ENCODE measurements at places on chromosomes 3 and 15.

DNA sequence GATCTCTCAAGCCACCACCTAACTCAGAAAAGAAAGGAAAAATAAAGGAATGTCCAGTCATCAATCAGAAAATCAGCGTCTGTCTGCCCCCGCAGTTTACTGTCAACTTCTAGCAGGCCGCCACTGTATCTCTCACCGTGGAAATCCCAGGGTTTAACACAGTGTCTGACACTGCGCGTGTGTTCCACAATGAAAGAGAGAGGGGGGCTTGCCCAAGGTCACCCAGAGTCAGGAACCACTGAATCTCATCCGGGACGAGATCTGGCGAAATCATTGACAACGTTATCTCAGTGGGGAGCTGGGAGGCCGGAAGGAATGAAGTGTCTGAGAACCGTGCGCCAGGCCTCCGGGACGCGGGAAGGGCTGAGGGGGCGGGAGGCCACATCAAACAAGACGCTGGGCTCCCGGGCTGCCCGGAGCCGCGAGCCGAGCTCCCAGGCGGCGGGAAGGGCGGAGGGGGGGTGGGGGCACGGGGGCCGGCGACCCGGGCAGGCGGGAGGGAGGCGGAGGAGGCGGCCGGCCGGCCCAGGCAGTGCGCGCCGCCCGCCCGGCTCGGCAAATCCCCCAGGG is 2.2 kb upstream of the HES1 start:
- DNase-seq = peak; percentile 79

GRCh38 chr15:83206526-83207008 is 1.1 kb downstream of the HDGFL3 start:
- peak; percentile 28 for DNase-seq

DNA sequence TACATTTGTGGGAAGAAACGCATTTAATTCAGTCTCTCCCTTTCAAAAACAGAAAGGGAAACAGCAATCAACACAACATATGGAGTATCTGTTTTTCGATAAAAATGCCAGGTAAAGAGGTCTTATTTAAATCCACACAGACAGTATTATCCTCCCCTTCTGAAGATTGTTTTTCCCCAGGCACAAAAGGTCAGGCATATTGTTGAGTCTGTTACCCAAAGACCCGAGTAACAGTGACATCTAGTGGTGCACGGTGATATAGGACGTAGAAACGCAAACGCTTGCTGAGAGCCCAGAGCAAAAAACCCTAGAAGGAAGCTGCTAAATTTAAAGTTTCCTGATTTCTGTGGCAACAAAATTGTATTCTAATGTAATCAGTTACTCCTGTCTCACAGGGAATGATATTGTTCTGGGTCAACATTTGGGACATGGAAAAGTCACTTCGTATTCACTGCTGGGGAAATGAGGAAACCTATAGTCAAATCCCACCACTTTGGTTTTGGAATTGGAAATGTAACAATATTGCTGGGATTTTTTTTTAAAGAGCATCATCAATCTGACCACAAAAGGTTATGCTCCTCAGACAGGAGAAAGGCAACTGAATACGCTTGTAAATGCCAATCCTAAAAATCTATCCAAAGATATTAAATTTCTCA is 312.7 kb upstream of the CCDC54 start:
- DNase-seq = peak; percentile 86

DNA sequence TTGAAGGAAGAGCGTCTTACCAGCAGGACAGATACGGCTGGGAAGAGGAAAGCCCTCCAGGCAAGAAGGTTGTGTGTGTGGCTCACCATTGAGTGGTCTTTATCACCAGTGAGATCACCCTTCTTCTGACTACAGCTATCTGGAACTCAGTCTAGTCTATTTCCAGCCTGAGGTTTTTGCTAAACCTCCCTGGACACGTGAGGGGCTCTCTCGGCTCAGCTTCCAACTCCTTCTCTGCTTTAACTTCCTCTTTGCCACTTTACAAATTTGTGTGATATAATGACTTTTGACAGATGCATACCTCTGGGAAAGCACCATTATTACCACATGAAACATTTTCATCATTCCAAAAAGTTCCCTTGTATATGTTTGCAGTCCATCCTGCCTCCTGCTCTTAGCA is 15.3 kb upstream of the ROPN1 start:
- no peak for DNase-seq

DNA sequence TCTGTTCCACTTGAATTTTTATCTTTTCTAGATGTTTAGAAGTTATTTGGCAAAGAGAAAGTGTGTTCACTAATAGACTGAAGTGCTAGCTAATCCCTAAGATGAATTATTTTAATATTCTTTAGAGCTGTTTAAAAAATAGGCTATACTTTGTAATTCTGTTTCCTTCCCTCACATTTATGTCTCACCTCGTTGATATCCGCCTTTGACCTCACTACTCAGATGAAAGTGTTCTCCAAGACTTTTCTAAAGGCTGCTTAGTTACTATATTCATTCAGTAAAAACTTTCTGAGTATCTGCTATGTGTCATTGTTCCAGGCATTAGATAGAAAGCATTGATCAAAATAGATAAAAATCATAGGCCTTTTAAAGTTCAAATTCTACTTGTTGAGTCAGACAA is 38.3 kb downstream of the HMG20A start:
- no peak for DNase-seq

DNA sequence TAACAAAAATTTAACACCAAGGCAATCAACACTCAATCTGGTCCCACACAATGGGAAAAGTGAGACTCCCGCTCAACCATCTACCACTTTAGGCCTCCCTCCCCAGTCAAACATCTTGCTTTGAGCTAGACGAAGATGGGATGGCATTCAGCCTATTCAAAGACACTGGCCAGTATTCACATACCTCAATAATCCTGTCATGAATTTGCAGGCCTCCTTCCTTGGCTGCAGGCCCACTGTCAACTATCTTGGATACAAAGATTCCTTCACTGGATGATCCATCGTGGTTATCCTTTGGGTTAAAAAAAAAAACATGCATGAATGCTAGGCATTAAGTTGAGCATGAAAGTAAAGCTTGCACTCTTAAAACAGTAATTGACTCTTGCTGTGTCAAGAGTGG is 22.6 kb downstream of the PDZRN3 start:
- DNase-seq = peak; percentile 65

DNA sequence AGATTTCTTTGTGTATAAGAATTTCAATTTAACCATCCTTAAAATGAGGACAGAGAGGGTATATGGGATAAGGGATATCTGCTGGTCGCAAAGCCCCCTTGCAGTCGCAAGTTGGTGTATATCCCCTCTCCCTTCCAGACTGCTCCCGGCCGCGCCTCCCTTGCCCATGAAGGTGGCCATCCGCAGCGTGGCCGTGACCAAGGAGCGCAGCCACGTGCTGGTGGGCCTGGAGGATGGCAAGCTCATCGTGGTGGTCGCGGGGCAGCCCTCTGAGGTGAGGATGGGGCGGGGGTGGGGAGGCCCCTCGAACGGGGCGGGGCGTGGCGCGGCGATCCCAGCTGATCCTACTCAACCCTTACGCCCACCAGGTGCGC is 29.4 kb downstream of the NBEAL2 start:
- DNase-seq = no peak

- DNase-seq = no peak
These were observed 82.3 kb upstream of the AGTR1 start for GRCh38 chr3:148615382-148615781.

DNA sequence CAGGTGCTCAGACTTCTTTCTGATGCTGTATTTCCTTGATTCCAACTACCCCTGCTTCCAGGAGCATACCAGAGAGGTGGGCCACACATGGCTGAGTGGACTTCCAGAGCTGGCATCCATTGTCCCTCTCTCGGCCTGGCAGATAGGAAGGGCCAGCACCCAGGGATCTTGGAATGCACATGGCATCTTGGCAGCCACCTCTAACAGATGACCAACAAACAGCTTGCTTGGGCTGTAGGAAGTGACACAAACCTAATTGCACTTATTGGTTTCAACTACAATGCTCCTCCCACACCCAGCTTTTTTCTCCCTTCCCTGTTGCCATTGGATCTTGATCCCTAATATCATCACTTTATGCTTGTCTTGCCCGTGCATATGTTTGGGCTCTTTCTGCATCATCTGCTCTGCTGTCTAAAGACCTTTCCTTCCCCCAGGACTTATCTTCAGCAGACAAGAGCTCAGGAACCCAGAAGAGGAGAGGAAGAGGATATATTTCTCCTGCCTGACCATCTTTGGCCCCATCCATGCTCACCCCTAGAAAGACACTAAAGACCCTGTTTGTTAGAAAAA is 294.6 kb downstream of the NTRK3 start:
- no peak for DNase-seq

GRCh38 chr15:69691307-69692015 is 238.8 kb downstream of the RPLP1 start:
- no peak for DNase-seq

DNA sequence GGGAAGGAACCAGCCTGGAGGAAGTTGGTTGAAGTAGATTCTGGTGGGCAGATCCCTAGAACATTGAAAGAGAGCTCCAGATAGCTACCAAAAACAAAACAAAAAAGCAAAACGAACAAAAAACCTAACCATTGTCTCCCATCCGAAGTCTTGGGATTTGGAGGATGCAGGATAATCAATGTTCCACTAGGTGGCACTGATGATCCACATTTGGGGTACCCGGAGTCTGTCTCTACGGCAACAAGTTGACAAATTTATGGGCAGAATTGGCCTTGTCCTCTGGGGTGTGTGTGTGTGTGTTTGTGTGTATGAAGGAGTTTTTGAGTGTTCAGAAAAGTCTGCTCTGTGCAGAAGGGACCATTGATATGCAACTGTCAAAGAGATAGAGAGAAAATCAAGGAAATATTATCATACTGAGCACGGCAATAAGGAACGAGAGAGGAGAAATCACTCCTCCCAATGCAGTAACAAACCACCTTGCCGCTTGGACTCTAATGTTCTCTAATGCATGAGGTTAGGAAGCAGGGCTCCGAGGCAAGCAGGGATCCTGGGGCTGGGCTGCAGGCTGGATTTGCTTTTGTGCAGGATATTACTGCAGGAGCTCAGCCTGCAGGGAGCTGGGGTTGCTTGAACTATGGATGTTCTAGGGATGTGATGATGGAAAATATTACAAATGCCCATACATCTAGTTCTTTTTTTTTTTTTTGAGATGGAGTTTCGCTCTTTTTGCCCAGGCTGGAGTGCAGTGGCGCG is 59.8 kb upstream of the KLHL25 start:
- peak; percentile 80 for DNase-seq

- DNase-seq = no peak
These were observed 48.2 kb upstream of the SKOR1 start for GRCh38 chr15:67777071-67777470.

GRCh38 chr3:61201071-61201470 is 50.2 kb downstream of the FHIT start:
- no peak for DNase-seq

DNA sequence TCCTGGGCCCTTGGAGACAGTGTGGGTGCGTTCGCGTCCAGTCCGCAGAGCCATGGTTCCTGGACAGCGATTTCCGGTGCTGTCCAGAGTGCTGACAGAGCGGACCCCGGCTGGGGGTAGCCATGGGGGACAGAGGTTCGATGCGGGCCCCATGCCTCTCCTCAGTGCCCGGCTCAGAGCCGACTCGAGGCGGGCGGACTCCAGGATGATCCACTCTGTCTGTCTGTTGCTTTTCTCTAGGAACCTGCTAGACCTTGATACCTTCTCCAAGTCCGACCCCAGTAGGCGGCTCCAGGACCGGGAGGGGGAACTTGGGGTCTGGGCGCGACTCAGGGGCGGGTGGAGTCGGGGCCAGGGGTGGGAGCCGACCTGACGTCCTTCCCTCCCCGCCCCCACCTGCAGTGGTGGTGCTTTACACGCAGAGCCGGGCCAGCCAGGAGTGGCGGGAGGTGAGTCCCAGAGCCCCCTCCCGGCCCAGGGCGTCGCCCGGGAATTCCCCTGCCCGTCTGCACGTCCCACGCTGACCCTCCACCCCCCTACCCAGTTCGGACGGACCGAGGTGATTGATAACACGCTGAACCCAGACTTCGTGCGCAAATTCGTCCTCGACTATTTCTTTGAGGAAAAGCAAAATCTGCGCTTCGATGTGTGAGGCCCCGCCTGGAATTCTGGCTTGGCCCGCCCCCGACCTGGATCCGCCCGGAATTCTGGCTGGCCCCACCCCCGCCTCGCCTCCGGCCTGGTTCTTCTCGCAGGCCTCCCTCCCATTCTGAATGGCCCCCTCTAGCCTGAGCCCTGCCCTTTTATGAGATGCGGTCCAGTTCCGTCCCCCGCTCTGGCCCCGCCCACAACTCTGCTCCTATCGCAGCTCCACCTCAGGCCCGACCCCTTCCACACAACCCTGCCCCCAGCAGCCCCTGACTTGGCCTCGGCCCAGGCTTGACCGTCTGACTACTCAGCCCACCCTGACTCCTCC is 1.0 kb downstream of the CPNE9 start:
- DNase-seq = peak; percentile 30

DNA sequence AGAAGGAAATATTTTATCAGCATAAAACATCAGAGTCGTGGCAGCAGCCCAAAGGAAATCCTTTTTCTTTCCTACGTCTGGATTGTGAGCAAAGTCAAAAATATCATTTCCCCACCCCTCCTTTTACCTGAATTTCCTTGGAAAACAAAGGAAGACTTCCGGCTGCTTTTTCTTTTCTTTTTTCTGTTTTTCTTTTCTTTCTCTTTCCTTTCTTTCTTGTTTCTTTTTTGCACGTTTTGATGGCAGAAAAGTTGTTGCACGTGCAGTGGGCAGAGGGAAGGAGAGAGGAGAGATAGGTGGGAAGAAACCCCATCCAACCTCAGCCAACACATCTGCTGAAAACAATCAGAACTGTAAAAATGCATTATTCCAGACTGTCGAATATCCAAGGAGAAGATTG is 544 bp upstream of the MYO1E start:
- no peak for DNase-seq

Data from choroid plexus epithelial cell (primary cell).